ENCODE measurements at places on chromosomes 7 and 10.
A peak's percentile ranks its signal among the peaks of the same experiment; 100 is the strongest.

DNA sequence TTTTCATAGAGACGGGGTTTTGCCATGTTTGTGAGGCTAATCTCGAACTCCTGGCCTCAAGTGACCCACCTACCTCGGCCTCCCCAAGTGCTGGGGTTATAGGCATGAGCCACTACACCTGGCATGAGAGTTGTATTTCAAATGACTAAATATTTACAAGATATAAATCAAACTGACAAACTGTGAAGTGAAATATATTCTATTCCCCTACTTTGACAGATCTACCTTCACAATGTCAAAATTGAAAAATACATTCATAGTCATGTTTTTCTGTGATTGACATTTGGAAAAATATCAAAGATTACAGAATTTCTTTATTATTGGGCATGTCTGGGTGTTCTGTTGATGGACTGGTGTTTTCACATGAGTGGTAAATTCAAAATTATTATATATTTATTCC is 16.4 kb upstream of the SNX10 start:
- DNase-seq, result no peak

DNA sequence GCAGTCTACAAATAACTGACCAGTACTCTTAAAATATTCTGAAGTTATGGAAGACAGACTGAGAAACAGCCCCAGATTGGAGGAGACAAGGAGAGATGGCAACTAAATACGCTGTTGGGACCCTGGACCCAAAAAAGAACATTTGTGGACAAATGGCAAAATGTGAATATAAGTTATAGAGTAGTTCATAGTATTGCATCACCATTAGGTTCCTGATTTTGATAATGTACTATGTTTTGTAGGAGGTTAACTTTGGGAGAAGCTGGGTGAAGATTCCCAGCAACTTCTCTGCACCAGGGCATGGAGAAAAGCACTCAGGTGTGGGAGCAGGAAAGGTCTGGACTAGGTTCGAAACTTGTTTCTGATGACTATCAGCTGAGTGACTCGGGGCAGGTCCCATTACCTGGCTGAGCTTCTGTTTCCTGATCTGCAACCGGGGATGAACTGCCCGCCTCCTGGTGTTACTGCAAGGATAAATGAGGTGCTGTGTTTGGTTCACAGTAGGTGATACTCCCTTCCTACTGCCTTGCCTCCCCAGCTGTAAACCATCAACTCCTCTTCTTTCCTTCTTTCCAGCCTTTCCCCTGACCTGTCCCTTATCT is 48.2 kb downstream of the EEPD1 start:
- no peak for DNase-seq

DNA sequence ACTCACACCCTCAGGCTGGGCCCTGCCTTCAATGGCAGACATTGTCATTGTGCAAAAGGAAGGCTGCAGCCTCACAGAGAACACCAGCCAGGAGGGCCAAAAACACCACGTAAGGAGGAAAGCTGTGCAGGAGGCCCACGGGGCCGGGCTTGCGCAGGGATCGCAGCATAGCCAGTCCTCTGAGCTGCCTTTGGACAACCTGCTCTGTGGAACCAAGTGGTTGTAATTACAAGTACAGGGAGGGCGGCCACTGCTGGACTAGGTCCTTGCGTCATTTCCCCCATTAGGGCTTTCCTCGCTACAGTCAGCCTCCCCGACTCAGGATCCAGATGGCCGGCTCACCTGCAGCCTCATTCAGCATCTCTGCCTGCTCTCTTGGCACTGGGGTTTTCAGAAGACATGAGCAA is 66.9 kb downstream of the FAM53B start:
- DNase-seq, result no peak

DNA sequence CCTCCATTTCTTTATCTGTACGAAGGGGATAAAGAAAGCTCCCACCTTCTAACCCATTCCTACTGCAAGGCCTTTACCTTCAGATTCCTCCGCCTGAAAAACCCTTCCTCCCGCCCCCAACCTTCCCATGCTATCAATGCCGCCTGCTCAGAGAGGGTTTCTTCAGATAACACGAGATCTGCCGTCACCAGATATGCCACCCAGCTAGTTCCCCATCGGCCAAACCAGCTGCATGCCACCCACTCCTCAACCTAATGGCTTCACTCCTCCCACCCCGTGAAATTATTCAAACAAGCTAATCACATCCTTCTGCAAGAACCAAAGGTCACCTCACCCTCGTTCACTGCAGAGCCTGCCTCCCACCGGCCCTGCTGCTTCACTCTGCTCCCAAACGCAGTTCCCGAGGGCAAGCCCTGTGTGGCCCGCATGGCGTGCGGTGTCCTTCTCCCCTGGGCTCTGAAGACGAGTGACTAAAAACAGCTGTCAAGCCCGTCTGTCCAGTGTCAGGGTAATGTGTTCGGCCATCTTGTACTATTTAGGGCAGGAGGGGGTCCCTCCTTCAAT is 46.8 kb upstream of the TMEM213 start:
- no peak for DNase-seq

- peak; percentile 21 for DNase-seq
Observed at GRCh38 chr10:9858816-9859215, 1158.9 kb upstream of the CELF2 start.

- DNase-seq, result no peak
Observed at GRCh38 chr10:42859256-42859655, 76.7 kb downstream of the BMS1 start.

- no peak for DNase-seq
Observed at GRCh38 chr7:50660830-50661175, 95.6 kb upstream of the DDC start.

DNA sequence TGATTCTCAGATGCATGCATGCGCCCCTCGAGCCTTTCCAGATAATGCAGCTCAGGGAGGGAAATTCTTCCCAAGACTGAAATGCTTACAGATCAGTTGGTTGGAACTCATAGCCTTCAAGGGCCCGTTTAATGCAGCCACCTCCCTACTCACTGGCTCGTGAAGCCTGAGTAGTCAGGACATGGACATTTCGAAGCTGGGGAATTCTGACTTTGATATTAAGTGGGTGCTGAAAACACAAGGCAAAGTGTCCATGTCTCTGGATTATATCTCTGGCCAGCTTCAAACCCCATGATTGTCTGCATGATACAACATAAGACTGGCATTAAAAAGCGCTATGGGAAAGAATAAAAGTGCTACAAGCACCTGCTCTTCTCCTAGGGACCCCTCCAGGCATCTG is 207.5 kb downstream of the HERPUD2 start:
- no peak for DNase-seq
